SJSA1 (cell line): ENCODE measurements at places on chromosomes 5 and 9.
A peak's percentile ranks its signal among the peaks of the same experiment; 100 is the strongest.

- DNase-seq = peak; percentile 84
These were observed 16.2 kb downstream of the TRIM7 start for GRCh38 chr5:181188700-181189362.

GRCh38 chr5:160278343-160278742 lies 34.0 kb downstream of the CCNJL start:
- DNase-seq = no peak

DNA sequence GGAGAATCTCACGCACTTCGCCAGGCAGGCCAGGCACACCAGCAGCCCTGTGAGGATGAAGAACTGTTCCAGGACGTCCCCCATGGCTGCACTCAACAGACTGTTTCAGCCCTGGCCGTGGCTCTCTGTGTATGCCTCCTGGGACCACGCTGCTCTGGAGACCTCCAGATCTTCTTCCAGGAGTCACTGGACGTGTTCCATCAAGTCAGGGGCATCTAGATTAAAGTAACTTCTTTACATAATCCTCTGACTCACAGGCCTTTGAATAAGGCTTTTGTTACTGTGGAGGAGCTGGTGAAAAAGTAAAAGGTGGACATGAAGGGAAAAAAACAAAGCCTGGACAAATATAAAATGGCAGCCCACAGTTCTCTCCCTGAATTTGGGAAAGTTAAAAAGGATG lies at the start of gene HSD17B3:
Gene HSD17B3 (minus strand): TSS at position 156 of the 400 bp plus-strand sequence. CDS start 72 bp downstream, at position 84.
- DNase-seq = no peak

GRCh38 chr9:120723565-120723964 lies 9.3 kb upstream of the MEGF9 start:
- DNase-seq = no peak

DNA sequence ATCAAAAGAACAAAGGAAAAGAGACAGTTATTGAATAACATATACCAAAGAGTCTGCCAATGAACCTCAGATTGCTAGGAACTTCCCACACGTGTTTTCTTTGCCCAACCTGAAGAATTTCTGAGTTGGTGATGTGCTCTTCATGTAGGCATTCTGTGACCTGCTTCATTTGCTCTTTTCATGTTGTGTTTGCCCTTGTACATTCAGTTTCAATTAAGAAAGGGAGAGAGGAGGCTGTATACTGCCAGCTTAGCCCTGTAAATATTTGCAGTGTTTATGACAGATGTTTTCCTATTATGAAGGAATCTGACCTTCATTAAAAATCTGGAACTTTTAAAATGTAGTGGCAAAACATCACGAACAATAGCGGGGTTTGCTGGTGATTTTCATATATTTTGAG lies 168.5 kb downstream of the GAS1 start:
- DNase-seq = no peak

DNA sequence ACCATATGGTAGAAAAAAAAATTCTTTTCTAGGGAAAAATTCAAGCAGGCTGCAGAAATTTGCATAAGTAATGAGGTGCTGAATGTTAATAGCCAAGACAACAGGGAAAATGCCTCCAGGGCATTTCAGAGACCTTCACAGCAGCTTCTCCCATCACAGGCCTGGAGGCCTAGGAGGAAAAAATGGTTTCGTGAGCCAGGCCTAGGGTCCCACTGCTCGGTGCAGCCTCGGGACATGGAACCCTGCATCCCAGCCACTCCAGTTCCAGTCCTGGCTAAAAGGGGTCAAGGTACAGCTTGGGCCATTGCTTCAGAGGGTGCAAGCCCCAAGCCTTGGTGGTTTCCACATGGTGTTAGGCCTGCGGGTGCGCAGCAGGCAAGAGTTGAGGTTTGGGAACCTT lies 436.0 kb upstream of the SMC2 start:
- DNase-seq = no peak

GRCh38 chr5:155665361-155665760 lies 651.8 kb downstream of the KIF4B start:
- no peak for DNase-seq

GRCh38 chr9:5586391-5586802 lies 42.5 kb upstream of the RIC1 start:
- peak; percentile 38 for DNase-seq
